ENCODE measurements at places on chromosomes 2 and 18.

- no peaks in the 10 kb centered on the region for H3K4me1 ChIP-seq
- H3K27ac ChIP-seq, result no peak overlapping the region
- no peaks in the 10 kb centered on the region for H3K27me3 ChIP-seq
Observed at GRCh38 chr2:143241403-143242088, 112.3 kb downstream of the ARHGAP15 start.

DNA sequence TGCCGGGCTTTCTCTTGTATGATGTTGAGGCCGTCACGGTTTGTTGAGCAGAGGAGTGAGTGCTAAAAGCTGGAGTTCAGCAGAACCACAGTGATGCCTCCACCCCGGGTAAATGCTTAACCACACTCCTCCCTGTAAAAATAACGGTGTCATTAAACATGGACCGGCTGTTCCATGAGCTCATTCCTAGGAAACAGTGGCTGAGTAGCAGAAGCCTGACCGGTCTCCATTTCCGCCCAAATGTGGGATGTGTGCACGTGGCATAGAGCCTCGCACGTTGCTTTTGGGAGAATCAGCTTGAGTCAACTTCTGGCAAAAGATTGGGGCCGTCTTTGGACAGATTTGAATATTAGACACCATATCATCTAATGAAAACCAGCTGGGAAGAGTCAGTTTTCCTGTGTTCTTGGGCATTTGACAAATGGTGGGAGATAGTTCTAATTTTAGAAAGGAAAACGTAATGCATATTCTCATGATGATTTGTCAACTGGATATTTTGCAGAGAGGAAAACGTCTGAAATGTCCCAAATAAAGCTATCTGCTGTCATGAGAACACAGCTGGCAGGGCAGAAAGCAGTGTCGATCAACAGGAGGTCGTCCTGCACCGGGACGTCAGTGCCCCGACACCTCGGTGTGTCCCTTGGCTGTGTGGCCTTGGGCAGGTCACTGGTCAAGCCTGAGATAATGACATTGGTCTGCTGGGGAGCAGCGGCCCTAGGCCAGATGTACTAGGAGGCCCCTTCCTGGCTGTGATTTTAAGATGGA is 42.4 kb downstream of the LRRFIP1 start:
- peaks cover 16% of the 10 kb centered on the region for H3K4me1 ChIP-seq
- DNase-seq, result peak; percentile 81
- no peak overlapping the region for H3K4me3 ChIP-seq
- H3K36me3 ChIP-seq, result no peaks in the 10 kb centered on the region
- peak overlapping the region; percentile 76 for H3K27ac ChIP-seq

DNA sequence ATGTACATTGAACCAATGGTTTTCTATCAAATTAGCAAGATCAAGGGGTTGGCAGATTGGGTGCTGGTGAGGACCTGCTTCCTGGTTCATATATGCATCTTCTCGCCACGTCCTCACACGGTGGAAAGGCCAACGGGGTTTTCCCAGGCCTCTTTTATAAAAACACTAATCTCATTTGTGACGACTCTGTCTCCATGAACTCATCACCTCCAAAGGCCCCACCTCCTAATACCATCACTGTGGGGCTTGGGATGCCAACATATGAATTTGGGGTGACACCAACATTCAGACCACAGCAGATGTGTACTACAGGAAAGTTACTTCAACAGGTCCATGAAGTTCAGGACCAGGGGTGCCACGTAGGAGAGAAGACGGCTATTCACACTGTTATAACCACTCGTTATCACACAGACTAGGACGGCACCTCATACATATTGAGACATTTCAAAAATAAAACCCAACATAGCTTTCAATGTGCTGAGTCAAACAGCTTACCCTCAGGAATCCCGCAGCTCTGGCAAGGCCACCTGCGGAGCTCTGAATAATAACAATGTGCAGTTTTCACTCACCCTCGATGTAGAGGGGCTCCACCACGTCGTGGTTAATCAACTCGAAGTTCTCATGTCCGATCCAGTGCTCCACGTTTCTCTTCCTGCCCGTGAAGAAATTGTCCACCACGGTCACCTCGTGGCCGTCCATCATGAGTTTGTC is 49.3 kb downstream of the UXS1 start:
- no peaks in the 10 kb centered on the region for H3K27me3 ChIP-seq
- H3K4me1 ChIP-seq, result peaks cover 11% of the 10 kb centered on the region
- no peak for DNase-seq
- H3K36me3 ChIP-seq, result no peaks in the 10 kb centered on the region
- H3K4me3 ChIP-seq, result no peak overlapping the region

- peaks cover 50% of the 10 kb centered on the region for H3K4me1 ChIP-seq
- DNase-seq, result no peak
- H3K27me3 ChIP-seq, result no peaks in the 10 kb centered on the region
Observed at GRCh38 chr18:50011813-50012435, 183.0 kb downstream of the MYO5B start.

GRCh38 chr2:1516798-1517060 is 103.5 kb downstream of the TPO start:
- peaks cover 100% of the 10 kb centered on the region for H3K36me3 ChIP-seq
- H3K4me3 ChIP-seq, result no peak overlapping the region
- no peaks in the 10 kb centered on the region for H3K4me1 ChIP-seq
- no peak for DNase-seq

GRCh38 chr18:57447154-57447621 is 12.0 kb downstream of the ONECUT2 start:
- no peak overlapping the region for H3K4me3 ChIP-seq
- H3K27me3 ChIP-seq, result peaks cover 3% of the 10 kb centered on the region
- DNase-seq, result peak; percentile 5
- H3K4me1 ChIP-seq, result no peaks in the 10 kb centered on the region

- H3K27me3 ChIP-seq, result no peaks in the 10 kb centered on the region
- no peak overlapping the region for H3K4me3 ChIP-seq
- H3K27ac ChIP-seq, result no peak overlapping the region
- DNase-seq, result no peak
- H3K36me3 ChIP-seq, result no peaks in the 10 kb centered on the region
Observed at GRCh38 chr2:7432436-7432835, 515.2 kb downstream of the RNF144A start.

DNA sequence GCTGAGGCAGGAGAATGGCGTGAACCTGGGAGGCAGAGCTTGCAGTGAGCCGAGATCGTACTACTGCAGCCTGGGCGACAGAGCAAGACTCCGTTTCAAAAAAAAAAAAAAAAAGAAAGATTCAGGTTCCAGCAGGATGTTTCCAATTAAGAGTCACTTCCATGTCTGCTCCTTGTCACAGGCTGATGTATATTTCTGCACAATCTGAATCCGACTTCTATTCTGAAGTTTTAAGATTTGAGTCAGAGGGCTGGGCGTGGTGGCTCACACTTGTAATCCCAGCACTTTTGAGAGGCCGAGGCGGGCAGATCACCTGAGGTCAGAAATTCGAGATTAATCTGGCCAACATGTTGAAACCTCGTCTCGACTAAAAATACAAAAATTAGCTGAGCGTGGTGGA is 24.7 kb downstream of the SNRPD1 start:
- no peaks in the 10 kb centered on the region for H3K36me3 ChIP-seq
- no peak for DNase-seq
- H3K27me3 ChIP-seq, result no peaks in the 10 kb centered on the region
- H3K4me1 ChIP-seq, result no peaks in the 10 kb centered on the region
- H3K4me3 ChIP-seq, result no peak overlapping the region

DNA sequence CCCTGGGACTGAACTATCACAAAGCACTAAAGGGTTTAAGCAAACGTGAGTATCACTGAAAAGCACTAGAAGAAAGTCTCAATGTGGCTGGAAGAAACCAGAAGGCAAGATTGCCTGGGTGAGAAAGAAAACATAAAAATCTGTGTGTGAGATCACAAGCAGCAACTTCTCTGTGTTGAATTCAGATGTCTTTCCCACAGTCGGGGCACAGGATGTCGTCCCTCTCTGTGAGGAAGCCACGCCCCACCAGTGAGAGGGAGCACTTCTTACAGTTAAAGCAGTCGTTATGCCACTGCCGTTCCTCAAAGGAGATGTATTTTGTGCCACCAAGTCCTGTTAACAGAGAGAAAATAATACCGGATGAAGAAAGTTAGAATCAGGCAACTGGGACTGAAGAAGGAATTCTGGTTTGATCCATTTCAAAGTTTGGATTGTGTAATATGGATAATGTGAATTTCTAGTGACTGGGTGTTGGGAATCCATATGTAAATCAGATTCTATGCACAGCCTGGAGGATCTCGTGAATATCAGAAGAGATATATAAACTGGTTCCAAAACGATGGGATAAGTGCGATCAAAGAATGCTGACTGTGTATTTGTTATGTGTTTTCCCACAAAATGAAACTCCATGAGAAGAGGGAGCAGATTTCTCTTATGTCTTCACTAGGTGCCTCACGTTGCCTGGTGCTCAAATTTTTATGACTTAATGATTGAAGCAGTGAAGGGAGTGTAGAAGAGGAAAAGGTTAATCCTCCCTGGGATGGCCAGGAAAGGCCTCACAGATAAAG is 24.0 kb downstream of the C2orf49 start:
- H3K27ac ChIP-seq, result no peak overlapping the region
- H3K4me3 ChIP-seq, result no peak overlapping the region
- peaks cover 4% of the 10 kb centered on the region for H3K4me1 ChIP-seq
- DNase-seq, result no peak

GRCh38 chr2:45653122-45653913 is 1.8 kb downstream of the PRKCE start:
- peak overlapping the region; percentile 64 for H3K4me3 ChIP-seq
- peaks cover 22% of the 10 kb centered on the region for H3K4me1 ChIP-seq
- H3K36me3 ChIP-seq, result no peaks in the 10 kb centered on the region

DNA sequence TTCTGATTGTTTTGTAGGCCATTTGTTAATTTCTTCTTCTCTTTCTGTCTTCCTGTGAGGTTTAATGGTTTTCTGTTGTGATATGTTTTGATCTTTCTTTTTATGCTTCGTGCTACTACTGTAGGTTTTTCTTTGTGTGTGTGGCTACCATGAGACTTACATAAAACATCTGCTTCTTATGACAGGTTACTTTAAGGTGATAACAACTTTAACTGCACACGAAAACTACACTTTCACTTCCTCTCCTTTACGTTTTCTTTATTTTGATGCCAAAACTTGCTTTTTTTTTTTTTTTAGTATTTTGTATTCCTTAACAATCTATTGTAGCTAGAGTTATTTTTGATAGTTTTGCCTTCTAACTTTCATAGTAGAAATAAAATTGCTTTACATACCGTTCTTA is 691.3 kb downstream of the TSN start:
- H3K4me1 ChIP-seq, result no peaks in the 10 kb centered on the region
- H3K27ac ChIP-seq, result no peak overlapping the region
- DNase-seq, result no peak
- H3K4me3 ChIP-seq, result no peak overlapping the region

DNA sequence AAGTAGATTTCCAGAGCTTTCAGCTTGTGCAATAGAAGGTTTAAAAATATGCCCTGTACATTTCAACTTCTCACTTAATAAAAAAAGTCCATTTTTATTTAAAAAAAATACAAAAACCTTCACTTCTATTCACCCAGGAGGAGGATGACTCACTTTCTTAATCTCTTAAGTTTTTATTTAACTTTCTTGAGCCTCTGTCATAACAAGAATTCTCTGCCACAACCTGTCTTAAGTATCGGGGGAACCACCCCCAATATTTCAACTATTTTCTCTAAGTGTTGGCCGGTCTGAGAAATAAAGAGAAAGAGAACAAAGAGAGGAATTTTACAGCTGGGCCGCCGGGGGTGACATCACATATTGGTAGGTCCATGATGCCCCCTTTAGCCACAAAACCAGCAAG is 58.4 kb downstream of the LRATD1 start:
- H3K4me1 ChIP-seq, result no peaks in the 10 kb centered on the region
- DNase-seq, result no peak
- H3K36me3 ChIP-seq, result no peaks in the 10 kb centered on the region
- H3K27ac ChIP-seq, result no peak overlapping the region

DNA sequence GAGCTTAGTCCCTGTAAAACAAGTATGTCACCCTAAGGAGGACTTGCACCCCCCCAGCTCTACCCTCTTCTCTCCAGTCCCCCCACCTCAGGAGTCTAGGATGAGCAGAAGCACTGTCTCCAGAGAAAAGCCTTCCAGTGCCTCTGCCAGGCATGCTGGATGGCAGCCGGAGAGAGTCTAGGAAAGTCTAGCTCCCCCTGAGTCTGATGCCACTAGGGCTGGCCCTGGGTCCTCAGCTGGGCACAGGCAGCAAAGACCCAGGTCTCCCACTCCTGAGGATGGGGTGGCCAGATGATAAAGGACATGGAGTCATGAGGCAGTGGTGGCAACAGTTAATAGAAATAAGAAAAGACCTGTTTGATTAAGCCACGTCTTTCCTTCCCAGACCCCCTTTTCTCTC is 225.6 kb downstream of the CYP26B1 start:
- no peak overlapping the region for H3K27ac ChIP-seq
- no peaks in the 10 kb centered on the region for H3K36me3 ChIP-seq
- H3K4me3 ChIP-seq, result no peak overlapping the region
- no peak for DNase-seq

GRCh38 chr2:102139851-102140250 is 2.7 kb upstream of the IL1R1 start:
- H3K4me1 ChIP-seq, result peaks cover 16% of the 10 kb centered on the region
- H3K27me3 ChIP-seq, result no peaks in the 10 kb centered on the region
- no peak for DNase-seq
- H3K27ac ChIP-seq, result no peak overlapping the region
- H3K36me3 ChIP-seq, result no peaks in the 10 kb centered on the region
- no peak overlapping the region for H3K4me3 ChIP-seq

DNA sequence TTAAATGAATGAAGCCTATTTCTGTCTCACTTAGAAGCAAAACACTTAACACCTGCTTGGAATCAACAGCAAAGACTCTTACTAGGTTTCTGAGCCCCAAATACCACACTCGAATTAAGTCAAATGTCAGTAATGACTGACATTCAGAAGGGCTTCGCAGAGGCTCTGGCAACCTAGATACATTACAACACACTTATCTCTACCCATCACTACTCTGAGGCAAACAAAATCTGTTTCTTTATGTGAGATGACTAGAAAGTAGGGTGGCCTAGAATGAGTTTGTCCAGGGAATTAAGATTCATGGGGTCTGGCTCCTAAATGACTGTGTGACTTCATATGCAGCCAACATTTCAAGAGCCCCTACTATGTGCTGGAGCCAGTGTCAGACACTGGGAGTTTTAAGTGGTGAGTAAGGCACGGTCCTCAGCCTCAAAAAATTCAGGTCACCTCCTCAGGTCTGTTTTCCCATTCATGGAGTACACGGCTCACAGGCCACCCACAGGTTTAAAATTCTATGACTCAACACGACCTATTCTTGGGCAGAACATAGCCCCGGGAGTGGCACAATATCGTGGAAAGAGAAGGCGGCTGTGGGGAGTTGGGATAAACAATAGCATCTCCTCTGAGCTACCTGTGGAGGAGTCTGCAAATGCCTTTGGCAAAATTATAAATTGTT is 150.3 kb upstream of the ZFP36L2 start:
- no peak for DNase-seq
- no peaks in the 10 kb centered on the region for H3K27me3 ChIP-seq
- no peak overlapping the region for H3K27ac ChIP-seq
- no peak overlapping the region for H3K4me3 ChIP-seq
- peaks cover 17% of the 10 kb centered on the region for H3K4me1 ChIP-seq

- peaks cover 44% of the 10 kb centered on the region for H3K4me1 ChIP-seq
- peak overlapping the region; percentile 13 for H3K27ac ChIP-seq
Observed at GRCh38 chr2:216690456-216690852, 4.9 kb downstream of the IGFBP5 start.

- no peaks in the 10 kb centered on the region for H3K27me3 ChIP-seq
- no peaks in the 10 kb centered on the region for H3K4me1 ChIP-seq
- no peak overlapping the region for H3K27ac ChIP-seq
- no peak for DNase-seq
Observed at GRCh38 chr2:71215447-71215846, 11.5 kb downstream of the PAIP2B start.

GRCh38 chr18:27108842-27109241 is 76.3 kb downstream of the CHST9 start:
- no peaks in the 10 kb centered on the region for H3K27me3 ChIP-seq
- no peaks in the 10 kb centered on the region for H3K36me3 ChIP-seq
- H3K27ac ChIP-seq, result no peak overlapping the region
- no peak overlapping the region for H3K4me3 ChIP-seq
- no peak for DNase-seq
